Left hindlimb (tissue), 1 donor: ENCODE measurements at places on chromosomes 2 and 18.

- DNase-seq: no peak
Measured at GRCh38 chr2:57957238-57957637, 89.4 kb upstream of the VRK2 start.

GRCh38 chr2:96138179-96139145 is at the start of gene ASTL:
TSS of gene ASTL (minus strand) at chr2:96138502. CDS start at chr2:96138436, 66 bp downstream.
- DNase-seq: peak; percentile 37

DNA sequence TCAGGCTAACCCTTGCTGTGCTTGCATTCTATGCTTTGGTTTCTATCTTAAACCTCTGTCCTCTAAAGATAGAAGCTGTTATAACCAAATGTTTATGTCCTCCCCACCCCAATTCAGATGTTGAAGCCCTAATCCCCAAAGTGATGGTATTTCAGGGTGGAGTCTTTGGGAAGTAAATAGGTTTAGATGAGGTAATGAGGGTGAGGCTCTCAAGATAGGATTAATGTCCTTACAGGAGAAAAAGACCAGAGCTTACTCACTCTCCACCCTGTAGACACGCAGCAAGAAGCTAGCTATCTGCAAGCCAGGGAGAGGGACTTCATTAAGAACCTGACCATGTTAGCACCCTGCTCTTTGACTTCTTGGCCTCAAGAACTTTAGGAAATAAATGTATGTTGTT is 362.5 kb downstream of the ERBB4 start:
- no peak for DNase-seq

GRCh38 chr2:67251741-67252140 is 145.4 kb upstream of the ETAA1 start:
- no peak for DNase-seq

DNA sequence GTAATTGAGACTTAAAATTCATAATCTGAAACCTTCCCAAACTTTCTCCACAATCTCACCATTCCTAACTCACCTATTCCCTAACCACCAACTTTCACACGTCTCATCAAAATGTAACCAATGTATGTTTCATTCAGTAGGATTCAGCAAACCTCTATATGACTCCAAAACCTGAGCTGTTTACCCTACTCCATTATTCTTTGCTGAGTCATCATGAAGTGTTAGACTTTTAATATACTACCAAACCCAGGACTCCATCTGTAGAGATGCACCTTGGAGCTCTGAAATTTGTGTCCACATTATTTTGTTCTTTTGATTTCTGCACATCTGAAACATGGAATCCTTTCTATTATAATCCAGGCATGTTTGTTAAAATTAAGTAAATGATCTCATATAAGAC is 727.0 kb upstream of the PIK3C3 start:
- DNase-seq: no peak

- no peak for DNase-seq
Measured at GRCh38 chr2:79906139-79906890, 393.5 kb downstream of the CTNNA2 start.

DNA sequence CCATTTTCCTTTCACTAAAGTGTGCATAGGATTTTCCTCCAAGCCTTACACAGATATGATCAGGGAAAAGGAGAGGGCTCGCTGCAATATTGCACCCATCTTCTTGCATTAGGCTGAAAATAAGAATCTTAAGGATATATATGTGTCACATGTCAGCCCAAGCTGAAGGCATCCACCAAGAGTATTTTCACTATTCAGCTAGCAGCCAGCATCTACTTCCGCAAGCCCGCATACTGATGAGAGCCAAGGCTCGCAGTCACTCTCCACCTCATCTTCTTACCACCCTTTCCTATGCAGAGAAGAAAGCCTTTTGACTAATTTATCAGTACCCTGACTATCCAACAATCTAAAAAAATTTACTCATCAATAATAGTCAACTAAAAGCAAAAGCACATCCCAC is 6.1 kb downstream of the TMEM163 start:
- no peak for DNase-seq

GRCh38 chr2:18516112-18516511 is 44.3 kb downstream of the RDH14 start:
- no peak for DNase-seq

DNA sequence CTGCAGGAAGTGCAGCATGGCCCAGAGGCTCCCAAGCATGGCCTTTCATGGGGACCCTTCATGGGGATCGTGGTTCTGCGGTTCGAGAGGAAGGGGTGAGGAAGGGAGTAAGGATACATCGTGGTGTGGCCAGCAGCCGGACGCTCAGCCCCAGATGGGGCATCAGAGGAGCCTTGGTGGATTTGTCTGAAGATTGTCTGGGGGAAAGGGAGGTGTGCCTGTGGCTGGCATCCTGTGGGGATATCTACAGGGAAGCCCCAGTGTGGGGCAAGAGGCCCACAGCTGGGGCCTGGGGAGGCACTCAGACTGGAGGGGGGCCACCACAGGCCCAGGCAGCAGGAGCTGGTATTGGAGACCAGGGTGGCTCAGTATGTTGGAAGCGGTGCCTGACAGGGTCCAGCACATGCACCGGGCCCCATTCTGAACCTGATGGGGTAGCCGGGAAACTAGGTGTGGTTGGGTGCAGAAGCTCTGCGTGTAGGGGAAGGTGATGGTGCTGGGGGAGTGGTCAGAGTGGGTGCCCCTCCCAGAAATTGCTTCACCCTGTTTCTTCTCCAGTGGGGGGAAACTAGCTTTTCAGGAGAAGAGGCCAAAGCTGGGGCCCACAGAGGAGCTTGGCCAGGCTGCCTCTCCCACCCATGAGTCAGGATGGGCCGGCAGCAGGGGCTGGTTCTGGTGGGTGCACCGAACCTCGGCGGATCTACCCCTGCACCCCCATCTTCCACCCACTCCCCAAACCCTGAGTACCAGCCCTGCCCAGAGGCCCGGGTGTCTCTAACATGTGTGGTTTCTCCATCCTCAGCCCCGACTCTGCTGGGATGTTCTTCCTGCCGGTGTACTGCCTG is 274.4 kb upstream of the HDAC4 start:
- DNase-seq: no peak
